ENCODE measurements at places on chromosomes 16 and 17.

DNA sequence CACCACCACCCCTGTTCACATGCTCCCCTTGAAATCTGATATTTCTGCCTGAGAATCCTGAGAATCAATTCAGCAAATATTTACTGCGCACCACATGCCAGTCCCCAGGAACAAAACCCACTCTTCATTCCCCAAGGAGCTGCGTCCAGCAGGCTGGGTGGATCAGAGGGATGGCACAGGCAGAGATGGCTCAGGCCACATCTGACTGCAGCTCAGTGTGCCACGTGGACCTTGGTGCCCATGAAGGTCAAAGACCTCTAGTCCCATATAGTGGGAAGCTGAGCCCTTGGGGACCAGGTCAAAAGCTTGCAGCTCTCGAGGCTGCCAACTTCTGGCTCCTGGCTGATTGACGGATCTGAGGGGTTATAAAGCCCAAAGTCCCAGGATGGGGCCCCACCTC is 31.8 kb downstream of the CD300LF start:
- no peak for DNase-seq

- DNase-seq: no peak
Observed at GRCh38 chr16:7601100-7601499, 268.5 kb downstream of the RBFOX1 start.

GRCh38 chr17:27076814-27077213 is 217.1 kb upstream of the WSB1 start:
- no peak for DNase-seq

- DNase-seq: no peak
Observed at GRCh38 chr16:66058172-66058691, 308.3 kb upstream of the CDH5 start.

DNA sequence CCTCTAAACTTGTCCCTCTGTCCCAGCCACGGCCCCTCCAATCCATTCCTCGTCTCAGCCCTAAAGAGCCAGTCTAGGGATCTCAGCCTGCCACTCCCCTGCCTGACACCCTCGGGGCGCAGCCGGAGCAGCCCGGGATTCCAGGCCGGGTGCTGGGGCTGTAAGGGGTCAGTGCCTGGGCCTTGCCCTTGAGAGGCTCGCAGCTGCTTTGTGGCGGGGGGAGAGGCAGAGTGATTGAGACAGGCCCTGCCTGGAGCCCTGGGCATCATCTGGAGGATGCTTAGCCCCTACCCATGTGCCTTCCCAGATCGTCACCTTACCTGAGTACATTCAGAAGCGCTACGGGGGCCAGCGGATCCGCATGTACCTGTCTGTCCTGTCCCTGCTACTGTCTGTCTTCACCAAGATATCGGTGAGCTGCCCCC is 8.3 kb downstream of the SLC5A10 start:
- DNase-seq: no peak

DNA sequence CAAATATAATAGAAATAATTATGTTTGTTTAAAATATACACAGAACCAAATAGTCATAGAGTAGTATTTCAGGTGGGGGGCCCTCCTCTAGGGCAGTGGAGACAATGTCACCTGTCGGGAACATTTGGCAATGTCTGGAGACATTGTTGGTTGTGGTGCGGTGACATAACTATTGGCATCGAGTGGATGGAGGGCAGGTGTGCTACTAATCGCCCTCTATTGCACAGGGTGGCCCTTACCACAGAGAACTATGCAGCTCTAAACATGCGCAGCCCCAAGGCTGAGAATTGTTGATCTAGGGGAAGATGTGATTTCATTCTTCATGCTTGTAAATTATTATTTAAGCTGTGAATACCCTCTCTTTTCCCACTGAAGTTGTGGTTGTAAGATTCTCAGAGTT is 594.0 kb downstream of the WWOX start:
- DNase-seq: no peak

GRCh38 chr17:76179496-76180467 is 38.7 kb upstream of the FOXJ1 start:
- peak; percentile 66 for DNase-seq

DNA sequence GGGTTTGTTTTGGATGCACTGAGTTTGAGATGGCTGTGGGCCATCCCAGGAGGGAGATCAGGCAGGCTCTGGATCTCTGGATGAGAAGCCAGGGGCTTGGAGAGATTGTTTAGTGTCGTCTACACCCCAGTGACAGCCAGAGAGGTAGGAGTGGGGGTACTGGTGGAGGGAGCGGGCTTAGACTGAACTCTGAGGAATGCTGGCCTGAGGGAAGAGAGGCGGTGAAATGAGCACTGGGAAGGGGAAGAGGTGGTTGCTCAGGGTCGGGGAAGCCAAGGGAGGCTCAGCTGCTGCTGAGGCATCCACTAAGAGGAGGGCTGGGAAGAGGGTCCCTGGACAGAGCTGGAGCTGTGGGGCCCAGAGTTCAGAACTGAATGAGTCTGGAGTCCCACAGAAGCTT is 23.6 kb downstream of the CACNA1G start:
- DNase-seq: no peak

DNA sequence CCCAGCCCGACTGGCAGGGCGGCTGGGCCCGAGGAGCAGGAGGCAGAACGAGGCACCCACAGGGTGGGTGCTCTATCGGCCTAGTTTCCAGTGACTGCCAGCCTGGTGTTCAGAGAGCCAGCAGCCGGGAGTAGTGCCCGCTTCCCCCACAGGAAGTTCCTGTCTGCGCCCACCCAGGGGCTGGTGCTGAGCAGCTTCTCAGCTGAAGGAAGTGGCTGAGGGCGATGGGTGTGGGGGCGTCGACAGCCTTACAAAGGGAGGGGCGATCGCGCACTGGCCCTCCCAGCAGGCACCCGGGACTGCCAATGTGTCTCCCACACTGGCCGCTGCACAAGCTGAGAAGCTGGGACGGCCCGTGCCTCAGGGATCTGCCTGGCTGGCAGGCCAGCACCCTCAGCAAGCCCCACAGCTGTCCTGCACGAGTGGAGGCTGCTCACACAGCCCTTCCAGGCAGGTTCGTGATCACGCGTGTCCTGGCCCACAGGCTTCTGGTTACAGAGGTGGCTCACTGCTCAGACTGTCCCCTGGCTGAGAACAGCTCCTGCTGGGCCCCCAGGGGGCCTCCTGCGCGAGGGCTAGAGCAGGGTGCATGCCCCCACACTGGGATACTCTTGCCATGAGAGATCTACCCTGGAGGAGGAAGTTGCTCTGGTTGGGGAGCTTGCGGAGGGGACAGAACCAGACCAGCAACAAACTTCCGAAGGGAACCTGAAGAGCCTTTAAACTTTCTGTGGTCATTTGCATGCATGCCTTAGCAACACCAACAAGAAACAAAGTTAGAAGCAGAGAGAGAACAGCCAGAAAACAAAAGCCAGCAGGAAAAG is 2.5 kb downstream of the RNF166 start:
- peak; percentile 88 for DNase-seq

DNA sequence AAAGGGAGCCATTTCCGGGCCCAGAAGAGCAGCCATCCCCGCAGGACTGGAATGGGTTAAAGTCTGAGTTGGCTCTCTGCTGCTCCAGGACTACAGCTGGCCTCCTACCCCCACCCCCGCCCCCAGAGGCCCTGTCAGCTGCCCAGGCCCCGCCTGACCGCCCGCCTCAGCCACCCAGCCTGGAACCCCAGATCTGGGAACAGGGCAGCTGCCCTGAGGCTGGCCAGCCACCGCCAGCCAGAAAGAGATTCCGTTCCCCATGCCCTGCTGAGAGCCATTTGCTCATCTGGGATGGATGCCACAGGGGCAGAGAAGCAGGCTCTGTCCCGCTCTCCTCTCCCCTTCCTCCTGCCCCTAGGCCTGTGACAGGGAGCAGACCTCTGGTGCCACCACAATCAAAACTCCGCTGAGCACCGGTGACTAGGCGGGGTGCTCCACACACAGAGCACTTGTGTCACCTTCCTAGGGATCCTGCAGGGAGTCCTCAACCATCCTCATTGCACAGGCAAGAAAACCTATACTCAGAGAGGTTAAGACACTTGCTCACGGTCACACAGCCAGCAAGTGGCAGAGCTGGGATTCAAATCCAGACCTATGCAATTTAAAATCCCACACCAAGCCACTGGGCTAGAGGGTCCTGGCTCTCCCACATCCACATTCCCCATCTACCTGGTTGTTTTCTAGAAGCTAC is 44.1 kb downstream of the ZNF423 start:
- no peak for DNase-seq

- DNase-seq: no peak
Observed at GRCh38 chr17:57888311-57889216, 38.7 kb upstream of the MRPS23 start.

DNA sequence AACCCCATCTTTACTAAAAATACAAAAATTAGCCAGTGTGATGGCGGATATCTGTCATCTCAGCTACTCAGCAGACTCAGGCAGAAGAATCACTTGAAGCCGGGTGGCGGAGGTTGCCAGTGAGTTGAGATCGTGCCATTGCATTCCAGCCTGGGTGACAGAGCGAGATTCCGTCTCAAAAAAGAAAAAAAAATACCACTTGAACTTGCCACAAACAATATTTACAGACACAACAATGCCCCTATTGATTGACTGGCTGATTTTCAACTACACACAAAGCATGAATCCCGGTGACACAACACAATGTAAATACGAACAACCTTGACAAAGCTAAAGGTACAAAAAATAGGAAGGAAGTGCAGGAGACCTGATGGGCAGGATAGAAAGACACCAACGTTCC is 49.3 kb downstream of the NXN start:
- DNase-seq: no peak

DNA sequence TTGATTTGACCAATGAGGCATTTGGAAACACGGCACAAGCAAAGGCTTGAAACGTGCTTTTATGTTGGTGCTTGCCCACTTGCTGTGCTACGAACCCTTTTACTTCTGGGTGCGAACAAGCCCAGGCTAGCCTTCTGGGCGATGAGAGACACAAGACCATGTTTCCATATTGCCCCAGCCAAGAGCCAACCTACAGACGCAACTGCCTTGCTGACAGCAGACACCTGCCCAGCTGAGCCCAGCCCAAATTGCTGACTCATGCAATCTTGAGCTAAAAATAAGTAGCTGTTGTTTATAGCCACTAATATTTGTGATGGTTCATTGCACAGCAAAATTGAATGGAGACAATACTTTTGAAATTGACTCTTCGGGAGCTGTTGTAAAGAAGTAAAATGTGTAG is 464.5 kb downstream of the WWOX start:
- no peak for DNase-seq

DNA sequence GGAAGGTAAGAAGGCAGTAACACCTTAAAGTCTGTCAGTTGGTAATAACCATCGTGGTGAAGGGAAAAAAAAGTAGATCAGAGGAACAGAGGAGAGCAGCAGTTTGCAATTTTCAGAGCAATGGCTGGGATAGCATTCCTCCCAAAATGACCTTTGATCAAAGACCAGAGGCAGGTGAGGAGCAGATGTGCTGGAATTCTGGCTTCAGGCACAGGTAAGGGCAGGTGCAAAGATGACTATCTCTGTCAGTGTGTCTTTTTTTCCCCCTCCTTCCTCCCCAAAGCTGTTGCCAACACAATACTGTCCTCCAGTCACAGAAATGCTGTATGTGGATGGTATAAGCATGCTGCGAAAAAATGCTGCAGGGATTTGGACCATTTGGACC is 166.7 kb downstream of the XYLT1 start:
- no peak for DNase-seq

DNA sequence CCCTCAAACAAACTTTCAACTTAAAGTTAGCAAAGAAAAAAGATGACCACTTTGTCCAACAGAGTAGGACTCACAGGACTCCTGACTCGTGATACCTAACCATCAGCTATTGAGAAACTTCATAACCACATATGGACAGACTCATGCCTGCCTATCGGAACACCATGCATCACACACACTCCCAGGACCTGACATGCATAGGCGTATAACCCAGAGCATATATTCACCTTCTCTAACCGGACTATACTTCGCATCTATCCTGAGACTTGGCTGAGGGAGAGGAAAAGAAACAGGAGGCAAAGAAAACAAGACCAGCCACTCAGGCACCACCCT is 2.2 kb downstream of the PIP4K2B start:
- DNase-seq: no peak

DNA sequence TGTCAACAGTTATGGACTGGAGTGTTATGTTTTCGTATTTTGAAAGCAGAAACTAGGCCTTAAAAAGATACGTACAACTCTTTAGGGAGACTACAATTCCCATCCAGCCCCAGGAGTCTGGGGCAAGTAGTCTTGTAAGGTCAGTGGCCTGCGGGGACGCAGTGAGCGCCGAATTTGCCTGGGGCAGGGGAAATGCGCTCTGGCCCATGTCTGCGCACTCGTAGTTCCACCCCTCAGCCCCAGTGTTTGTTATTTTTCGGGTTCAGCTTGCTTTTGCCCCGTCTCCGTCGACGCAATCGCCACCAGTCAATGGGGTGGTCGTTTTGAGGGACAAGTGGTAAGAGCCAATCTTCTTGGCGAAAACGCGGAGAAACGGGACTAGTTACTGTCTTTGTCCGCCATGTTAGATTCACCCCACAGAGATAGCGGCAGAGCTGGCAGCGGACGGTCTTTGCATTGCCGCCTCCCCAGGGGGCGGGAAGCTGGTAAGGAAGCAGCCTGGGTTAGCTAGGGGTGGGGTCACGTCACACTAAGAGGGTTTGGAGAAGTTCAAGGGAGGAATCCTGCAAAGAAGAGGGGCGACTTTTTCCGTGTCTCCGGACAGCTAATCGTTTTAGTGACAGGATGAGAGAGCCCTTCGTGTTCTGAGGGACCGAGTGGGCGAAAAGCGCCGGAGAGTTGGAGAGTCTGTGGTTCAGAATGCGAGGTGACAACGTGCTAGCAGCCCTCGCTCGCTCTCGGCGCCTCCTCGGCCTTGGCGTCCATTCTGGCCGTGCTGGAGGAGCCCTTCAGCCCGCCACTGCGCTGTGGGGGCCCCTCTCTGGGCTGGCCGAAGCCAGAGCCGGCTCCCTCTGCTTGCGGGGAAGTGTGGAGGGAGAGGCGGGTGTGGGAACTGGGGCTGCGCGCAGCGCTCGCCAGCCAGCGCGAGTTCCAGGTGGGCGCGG is 1.1 kb upstream of the BRCA1 start:
- DNase-seq: no peak

DNA sequence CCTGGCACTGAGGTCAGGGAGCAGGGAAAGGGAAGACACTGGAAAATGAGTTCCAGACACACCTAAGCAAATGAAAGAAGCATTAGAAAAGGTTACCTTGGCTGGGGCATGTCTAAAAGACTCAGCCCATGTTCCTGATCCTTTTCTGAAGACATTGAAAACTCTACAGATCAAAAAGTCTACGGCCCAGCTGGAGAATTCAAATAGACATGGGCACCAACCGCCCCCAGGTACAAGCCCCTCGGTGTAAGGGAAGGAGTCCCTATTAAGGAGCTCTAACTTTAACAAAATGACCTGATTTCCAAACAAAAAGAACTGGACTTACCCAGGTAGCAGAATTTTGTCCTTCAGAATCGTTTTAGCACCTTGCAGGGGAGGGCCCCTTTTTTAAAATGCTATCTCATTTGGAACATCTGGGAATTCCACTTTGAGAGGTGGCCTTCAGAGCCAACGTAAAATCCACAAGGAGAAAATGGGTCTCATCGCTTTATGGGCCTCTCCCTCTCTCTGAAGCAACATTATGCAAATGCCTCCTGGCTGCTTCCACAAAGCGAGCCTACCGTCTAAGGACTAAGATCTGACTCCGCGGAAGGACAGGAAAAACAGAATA is 43.6 kb upstream of the RBFOX3 start:
- no peak for DNase-seq

- no peak for DNase-seq
Observed at GRCh38 chr16:68247400-68247799, 2.2 kb downstream of the PLA2G15 start.

- no peak for DNase-seq
Observed at GRCh38 chr17:54347495-54347894, 524.8 kb downstream of the KIF2B start.

- no peak for DNase-seq
Observed at GRCh38 chr17:27442702-27443101, 13.5 kb upstream of the KSR1 start.

- DNase-seq: no peak
Observed at GRCh38 chr17:5238333-5238732, 3.7 kb upstream of the SCIMP start.
